ENCODE measurements at places on chromosomes 3 and 15. TPM values are rescaled to one million over a fixed set of nuclear protein-coding genes. Genes with fewer than 3 reads are reported as not detected.

Gene CFAP100
- total RNA-seq, result not detected

Gene TXNRD3
- 4.5 TPM for total RNA-seq

Gene PP2D1
- total RNA-seq, result not detected

Gene AHSG
- not detected for total RNA-seq

Gene ATP10A
- 13.2 TPM for total RNA-seq

Gene SLC24A5
- not detected for total RNA-seq

Gene FGF12
- total RNA-seq, result 1.6 TPM

Gene CHRNA7
- 1.5 TPM for total RNA-seq

Gene OXTR
- 8.4 TPM for total RNA-seq

Gene LDHAL6B
- total RNA-seq, result not detected

GRCh38 chr3:153379516-153379915, 217.5 kb downstream of the RAP2B start:
- peak; percentile 6 for DNase-seq

DNA sequence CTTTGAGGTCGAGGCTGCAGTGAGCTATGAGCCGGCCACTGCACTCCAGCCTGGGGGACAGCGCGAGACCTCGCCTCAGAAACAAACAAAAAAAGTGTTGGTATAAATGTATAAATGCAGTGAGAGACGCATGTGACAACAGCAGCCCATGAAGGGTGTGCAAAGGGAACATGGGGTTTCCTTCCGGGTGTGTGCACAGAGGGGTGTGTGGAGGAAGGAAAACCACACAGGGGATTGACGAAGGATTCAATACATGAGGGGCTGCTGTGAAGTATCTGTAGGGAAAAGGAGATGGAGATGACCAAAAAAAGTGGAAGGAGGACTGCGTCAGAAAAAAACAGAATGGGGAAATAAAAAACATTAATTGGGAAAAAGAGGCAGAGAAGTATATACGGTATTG, 1.1 kb downstream of the MTFMT start:
- no peak for DNase-seq

DNA sequence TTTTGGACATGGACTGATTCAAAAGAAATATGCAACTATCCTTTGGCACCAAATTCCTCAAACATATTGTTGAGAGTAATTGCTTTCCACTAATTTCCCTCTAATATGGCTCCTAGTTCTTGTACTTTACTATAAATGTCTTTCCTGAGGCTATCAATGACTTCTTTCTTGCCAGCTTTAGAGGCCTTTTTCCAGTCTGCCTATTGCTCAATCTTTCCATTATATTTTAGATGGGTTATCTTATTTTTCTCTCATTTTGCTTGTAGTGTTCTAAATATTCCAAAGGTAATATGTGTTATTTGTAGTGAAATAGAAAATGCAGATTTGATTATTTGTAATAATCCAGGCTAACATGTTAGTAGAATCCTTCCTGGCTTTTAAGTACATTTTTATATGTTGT, 11.5 kb upstream of the TEX9 start:
- no peak for DNase-seq

GRCh38 chr3:12986521-12986920, 86.7 kb downstream of the IQSEC1 start:
- no peak for DNase-seq

DNA sequence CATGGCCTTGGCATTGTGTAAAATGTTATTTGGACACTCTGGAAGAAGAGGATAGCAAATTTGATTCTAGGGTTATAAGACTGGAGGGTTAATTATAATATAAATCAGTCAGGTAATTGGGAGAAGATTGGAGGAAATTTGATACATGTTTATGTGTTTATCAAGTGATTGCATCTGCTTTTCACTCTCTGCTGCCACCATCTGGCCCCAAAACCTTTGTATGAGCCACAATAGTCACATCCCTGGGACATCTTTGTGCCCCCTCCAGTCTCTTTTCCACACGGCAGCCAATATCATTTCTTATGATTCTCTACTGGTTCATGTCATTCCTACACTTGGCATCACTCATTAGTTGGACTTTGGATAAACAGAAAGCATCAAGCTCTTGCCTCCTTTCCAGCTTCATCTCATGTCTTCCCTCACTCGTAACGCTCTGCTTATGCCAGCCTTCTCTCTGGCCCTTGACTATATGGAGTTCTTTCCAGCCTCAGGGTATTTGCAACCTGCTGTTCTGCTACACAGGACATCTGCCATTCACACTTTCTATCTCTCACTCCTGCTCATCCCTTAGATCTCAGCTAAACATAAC, 602.3 kb upstream of the SUCLG2 start:
- DNase-seq, result no peak

DNA sequence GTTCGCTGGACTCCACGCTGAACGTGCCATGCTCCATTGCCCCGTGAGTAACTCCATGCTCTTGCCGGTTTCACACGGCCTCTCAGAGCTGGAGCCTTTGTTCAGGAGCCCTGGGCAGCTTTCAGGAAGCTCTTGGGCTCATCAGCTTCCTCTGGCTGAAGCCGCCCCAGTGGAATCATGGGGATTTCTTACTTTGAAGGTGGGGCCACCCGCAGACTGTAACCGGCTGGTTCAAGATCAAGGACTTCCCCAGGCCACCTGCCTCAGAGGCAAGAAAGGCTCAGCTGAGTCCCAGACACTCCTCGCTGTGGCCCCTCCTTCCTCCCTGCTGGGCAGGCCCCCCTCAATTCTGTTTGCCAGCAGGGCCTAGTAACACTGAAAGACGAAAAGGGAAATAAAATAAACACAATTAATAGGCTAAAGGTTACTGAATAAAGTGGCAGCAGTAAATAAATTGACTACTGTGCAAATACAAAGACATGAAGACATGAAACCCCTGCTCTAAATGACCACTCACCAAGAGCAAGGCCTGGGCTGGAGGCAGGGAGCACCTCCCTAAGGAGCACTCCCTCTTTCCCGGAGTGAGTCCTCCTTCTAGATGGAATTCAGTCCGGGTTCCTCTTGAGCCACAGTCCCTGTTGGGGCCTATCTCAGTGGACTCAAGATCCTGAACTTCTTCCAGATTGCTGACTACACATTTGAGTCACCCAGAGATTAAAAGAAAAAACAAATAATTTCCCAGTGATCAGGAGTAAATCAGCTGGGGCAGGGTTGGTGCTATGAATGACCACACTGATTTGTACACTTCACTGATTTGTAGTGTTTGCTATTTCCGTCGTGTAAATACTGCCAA, 51.0 kb downstream of the ZDHHC19 start:
- peak; percentile 74 for DNase-seq

GRCh38 chr15:49303003-49303402, 120.0 kb upstream of the FGF7 start:
- no peak for DNase-seq

GRCh38 chr3:176967522-176967921, 229.8 kb downstream of the TBL1XR1 start:
- no peak for DNase-seq

DNA sequence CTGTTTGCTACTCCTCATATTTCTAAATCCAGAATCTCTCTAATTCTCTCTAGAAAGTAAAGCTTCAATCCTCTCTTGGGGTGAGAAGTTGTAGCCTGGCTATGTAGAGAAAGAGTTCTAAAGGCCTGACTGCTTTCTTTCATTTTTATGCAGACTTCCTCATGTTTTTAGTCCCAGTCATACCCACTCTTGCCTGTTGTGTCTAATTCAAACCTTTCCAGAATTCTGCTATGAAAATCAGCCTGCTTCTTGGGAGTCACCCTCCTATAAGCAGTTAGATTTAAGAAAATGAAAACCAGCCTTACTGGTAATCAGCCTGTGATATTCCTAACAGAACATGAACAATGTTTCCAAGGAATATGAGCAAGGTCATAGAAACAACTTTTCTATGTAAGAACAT, 14.8 kb upstream of the ZNF639 start:
- no peak for DNase-seq

DNA sequence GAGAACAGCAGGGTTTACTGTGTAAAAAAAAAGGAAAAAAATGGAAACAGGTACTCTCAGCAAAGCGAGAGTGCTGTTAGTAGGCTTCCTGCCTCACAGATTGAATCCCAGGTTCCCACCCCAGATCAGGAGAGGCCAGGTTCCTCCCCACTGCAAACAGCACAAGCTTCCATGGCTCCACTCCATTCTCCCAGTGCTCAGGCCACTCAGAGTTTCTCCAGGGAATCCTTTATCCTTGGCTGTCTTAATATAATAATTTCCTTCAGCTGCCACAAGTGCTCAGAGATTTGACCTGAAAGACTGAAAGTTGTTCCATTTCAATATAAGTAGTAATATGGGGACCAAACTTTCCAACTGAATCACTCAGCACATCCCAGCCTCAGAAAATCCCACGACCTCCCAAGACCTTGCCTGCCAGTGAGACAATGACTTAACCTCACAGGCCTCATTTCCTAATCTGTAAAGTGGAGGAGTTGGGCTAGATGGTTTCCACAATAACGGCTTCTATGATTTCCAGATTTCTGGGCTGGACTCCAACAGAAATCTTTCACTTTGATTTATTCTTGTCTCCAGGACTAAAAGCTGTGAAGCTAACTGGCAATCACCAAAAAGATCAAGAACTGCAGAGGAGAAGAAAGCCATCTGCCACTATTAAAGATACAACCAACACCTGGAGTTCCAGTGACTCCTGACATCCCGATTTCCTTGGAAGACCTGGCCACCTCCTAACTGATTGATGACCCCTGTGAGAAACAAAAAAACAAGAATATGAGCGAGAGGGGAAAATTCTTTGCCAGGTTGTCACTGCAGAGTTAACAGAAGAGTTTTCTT, 289.5 kb downstream of the NEK10 start:
- no peak for DNase-seq

DNA sequence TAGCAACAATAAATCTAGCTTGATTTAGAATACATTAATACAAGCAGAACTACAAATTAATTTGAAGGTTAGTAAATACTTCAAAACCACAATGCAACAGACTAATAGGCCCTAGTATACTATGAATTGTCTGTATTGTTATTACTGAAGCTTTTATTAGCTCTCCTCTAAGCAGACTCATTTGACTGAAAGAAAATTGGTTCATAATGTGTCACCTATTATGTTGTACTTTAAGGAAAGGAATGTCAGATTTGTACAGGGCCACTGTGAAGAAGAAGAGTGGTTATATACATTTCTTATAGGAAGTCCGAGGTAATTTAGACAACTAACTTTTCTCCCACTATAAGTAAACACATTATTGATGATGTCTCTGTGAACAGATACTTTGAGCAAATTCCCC, 954.5 kb downstream of the ZPLD1 start:
- DNase-seq, result no peak

DNA sequence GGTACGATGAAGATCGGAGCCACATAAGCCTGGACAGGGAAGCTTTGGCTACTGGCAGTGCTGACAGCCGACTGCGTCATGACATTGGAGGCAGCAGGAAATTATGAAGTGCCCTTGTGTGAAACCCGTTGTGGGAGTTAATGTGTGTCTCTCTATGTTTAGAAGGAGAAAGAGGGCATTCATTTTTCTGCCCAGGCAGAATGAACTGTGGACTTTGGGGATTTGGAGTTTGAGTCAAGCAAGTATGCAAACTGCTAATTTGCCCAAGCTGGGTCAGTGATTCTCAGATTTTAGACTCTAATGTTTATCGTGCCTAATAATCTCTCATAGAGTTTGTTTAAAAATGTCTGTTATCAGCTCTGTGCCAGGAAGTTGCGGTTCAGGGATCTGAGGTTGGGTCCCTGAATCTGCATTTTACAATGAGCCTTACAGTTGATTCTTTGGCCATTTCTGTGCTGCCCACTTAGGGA, 5.6 kb downstream of the CTXND1 start:
- DNase-seq, result no peak

- DNase-seq, result no peak
Measured at GRCh38 chr3:158731938-158732855, at the start of gene RARRES1. Gene RARRES1 (minus strand): TSS chr3:158732457. CDS start chr3:158732415, 42 bp downstream.
